ENCODE measurements at places on chromosomes 12 and 14. TPM values are rescaled to one million over a fixed set of nuclear protein-coding genes. Genes with fewer than 3 reads are reported as not detected.

DNA sequence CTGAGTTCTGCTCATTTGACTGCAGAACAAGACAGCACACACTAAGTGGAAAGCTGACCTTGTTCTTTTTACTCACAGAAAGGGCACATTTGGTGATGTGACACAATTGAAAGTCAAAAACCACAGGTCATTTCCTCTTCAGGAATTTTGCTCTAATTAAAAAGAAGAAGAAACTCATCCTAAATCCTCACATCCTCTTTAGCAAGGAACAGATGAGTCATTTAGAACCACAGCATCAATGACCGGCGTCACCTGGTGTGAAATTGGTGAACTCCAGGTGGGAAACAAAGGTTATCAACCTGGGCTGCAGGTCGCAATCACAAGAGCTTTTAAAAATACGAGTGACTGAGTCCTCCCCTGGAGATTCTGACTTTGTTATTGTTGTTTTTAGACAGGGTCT is 2.9 kb upstream of the RNU6-8 start:
- ATAC-seq: no peak

DNA sequence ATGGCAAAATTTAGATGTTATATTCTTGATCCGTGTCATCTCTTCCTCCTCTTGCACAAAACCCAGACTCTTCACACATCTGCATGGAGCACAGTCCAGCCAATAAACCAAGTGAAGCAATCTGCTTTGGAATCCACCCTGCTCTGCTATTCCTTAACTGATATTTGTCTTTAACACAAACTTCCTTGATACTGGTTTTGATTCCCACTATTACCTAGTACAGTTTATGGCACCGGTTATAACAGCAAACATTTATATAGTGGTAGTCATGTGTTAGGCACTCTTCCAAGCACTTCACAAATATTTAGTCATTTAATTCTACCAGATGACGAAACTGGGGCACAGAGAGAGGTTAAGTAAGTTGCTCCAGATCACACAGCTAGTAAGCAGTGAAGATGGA is 12.5 kb downstream of the STYK1 start:
- no peak for ATAC-seq

DNA sequence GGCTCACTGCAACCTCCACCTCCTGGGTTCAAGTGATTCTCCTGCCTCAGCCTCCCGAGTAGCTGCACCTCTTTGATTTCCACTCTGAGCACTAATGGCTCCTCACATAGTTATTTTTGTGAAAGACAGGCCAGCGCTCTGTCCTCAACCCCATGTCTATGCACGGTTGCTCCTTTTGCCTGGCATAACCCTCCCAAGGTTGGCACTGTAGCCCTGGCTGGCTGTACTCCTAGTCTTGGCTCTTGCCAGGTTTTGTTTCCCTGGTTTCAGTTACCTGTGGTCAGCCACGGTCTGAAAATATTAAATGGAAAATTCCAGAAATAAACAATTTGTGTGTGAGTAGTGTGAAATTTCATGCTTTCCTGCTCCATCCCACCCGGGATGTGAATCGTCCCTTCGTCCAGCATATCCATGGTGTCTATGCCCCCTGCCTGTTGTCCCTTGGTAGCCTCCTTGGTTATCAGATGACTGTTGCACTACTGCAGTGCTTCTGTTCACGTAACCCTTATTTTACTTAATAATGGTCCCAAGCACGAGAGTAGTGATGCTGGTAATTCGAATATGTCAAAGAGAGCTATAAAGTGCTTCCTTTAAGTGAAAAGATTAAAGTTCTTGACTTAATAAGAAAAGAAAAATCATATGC is 12.3 kb upstream of the DCD start:
- ATAC-seq: no peak

Gene GARIN6
- total RNA-seq: 1.5 TPM

Gene KRT4
- 0.59 TPM for total RNA-seq

Gene TAS2R7
- total RNA-seq: not detected

Gene MYH6
- not detected for total RNA-seq

Gene RAD9B
- total RNA-seq: 1.0 TPM

Measured in motor neuron (in vitro differentiated cells).